ENCODE measurements at places on chromosomes 2 and 18. TPM values are rescaled to one million over a fixed set of nuclear protein-coding genes. Genes with fewer than 3 reads are reported as not detected.

DNA sequence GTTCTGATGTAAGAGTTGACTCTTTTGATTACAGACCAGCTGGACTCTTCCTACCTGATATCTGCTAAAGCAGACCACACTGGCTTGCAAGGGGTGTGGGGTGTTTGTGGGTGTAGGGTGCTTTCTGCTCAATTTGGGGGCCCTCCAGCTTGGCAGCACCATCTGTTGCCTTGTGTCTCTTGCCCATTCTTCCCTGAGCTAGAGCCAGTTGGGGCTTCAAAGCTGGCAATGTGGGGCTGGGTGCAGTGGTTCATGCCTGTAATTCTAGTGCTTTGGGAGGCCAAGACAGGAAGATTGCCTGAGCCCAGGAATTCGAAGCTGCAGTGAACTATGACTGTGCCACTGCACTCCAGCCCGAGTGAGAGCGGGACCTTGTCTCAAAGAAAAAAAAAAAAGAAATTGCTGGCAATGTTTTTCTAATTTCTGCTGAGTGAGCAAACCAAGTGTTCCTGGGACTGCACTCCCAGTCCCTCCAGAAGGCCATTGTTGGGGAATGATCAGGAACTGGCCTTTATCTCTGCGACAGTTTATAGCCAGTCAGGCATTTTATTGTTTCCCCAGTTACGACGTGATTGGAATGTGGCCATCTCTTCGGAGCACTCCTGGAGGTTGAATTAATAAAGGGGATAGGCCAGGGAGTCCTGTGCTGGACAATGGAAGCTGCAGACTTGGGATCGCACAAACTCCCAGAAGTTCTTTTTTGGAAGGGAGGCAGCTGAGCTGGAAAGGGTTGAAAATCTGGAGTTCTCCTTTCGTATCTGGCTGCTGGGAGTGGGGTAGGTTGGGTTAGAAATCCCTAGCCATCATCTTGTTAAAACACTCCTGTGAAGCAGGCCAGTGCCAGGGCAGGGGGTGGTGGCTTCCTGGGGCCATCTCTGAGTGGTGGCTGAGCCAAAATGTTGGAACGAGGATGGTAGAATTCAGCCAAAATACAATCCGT lies 57.2 kb downstream of the LIPG start:
- peak; percentile 55 for DNase-seq

DNA sequence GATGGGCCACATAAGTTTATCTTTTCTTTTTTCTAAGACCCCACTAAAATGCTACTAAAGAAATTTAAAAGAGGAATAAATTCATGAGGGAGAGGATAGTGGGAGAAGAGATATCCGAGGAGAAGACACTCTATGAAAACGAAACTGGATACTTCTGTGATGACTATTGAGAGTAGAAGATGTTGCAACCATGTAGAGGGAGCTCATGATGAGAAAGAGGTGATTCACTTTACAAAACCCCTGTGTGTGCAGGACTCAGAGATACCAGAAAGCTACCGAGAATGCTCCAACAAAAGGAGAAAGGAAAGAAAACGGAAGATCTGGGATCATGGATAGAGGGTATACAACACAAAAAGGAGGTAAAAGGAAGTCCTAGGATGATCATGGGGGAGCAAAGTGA lies 34.9 kb downstream of the SLC38A11 start:
- no peak for DNase-seq

DNA sequence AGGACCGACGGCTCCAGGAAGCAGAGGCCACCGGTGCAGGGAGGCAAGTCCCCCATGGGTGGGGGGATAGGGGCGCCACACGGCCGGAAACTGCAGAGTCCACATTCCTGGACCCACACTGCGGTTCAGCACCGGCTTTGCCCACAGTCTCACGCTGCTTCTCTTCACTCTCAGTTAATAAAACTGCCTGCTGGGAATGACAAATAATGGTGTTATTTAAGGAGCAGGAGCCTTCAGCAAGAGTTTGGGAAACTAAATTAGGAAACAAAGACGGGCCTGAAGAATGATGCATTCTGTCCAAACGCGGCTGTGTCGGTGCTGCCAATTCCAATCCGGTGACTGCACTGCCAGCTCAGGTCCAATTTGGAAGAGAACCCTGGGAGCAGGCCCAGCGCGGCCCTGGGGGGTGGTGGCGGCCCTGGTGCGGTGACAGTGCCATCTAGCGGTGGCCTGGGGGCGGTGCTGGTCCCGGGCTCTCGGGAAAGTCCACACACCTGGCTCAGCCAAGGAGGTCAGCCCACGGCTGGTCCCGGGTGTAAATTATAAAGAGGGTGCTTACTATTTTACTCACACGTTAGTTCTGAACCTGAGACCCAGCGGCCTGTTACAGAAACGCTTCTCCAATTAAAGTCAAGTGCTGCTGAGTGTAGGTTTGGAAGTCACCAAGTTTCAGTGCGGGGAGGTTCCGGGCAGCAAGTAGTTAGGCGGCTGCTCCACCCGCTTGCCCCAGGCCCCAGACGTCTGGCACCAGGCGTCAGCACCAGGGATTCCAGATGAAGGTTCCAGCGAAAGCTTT lies 73.1 kb upstream of the PXDN start:
- peak; percentile 70 for DNase-seq

DNA sequence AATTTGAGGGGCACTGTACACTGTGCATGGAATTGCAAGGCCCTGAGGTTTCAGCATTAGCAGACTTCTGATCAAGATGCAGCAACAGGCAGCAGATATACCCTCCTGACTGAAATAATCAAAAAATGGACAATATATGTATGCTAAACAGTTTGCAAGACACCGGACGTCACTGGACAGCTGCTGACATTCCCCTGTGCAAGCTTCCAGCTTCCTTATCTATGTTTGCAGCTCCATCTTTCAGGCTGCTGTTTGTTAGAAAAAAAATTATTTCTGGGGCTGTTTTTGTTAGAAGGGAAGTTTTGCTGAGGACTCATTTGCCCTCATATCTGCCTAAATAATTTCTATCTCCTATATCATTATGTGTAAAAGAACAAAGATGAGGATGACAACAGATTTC lies 179.5 kb upstream of the BCL2L11 start:
- no peak for DNase-seq

DNA sequence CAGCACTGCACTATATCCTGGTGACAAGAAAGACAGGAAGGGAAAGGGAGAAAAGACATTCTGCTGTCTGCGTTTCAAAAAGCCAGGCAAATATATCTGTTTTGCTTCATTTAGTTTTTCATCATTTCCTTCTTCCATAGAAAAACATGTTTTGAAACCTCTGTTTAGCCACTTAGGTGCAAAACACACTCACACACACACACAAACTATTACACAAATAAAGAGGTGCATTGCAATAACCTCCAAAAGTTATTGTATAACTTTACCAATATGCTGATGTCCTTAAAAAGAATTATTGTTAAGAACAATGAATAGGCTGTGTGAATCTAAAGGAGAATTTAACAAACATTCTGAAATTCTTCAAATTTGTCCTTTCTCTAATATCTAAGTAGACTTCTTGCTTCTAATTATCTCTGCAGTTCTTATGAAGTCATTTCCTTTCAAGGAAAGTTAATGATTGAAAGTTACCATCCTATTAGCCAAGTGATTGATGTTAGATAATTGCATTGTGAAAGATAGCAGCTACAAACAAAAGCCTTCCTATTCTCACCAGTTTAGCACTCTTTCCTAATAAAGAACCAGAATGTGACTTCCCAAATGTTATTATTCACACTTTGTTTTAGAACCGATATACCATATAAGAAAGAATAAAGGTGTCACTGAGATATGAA lies 516.7 kb downstream of the KCNJ3 start:
- no peak for DNase-seq

DNA sequence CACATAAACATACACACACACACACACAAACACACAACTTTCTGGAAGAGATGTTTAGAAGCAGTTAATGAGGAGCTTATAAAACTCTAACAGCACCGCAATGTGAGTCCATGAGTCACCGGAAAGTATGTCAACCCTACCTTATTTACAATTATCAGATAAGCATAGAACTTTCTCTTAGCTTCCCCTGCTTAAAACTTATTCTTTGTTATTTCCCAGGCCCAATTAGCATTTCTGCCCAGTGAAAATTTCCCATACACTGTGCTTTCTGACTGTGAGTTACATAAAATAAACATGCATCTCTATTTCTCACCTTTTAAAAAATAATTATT lies 737.6 kb downstream of the LRP1B start:
- DNase-seq: no peak

DNA sequence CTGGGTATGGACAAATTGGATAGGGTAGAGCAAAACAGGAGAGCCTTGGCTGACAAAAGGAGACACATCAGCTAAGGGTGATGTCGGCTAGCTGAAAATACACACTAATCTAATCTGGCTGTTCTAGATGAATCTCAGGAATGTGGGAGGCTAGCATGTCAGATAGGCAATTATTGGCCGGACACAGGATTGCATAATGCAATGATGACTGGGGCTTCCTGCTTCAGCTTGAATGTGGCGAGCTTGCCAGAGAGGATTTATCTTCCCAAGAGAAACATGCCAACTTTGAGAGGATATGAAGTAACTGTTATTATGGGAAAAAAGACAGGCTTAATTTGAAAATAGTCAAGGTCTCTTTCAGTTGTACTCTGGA lies 102.4 kb downstream of the TRIB2 start:
- DNase-seq: no peak

DNA sequence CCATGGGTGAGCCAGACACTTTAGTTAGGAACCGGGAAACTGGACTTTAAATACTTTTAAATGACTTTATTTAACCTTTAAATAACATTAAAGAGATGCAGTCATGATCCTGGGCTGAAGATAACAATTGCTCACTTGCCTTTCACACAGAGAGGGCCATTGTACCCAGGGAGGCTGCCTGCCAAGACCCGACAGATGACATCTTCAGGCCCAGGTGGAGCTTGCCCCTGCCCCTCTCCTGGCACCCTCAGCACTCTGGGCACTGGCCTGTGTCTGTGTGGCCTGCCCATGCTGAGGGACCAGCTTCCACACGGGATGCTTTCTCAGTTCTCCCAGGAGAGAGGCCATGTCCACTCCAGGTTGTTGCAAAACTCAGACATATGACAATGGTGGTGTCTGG lies 216.4 kb upstream of the MYT1L start:
- no peak for DNase-seq

DNA sequence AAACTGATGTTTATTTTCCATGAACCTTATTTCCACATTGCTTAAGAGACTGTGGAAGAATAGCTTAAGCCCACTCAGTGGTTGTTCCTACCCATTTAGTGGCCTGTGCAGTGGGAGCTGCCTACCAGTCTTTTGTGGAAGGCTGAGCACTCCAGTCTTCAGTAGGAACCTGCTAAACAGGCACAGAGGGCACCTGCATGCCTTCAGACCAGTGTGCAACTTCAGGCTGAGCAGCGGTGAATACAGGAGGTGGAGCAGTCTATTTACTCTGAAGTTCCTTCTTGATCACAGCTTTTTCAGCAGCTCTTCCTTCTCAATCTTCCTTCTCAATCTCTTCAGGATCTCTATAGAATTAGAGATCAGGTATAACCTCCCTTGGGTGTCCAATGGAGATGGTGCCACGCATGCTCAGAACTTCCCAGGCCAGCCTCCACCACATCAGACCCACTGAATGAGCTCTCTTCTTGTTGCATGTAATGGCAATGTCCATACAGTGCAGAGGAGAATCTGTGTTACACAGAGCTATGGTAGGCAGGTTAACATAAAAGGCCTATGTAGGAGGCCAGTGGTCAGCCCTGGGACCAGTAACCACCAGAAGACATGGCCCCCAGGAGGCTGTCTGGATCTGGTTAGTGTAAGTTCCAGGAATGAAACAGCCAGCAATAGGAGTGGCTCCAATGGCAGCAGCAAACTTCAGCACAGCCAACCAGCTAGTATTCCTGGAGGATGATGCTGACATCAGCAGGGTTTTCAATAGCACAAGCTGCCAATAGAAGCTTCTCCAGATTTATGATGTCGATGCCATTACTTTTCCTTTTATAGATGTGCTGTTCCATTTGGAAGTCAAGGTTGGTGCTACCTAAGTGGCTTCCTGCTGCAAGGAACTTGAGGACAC lies 47.9 kb upstream of the MAT2A start:
- DNase-seq: no peak

Gene PKP4
- total RNA-seq: 72.1 TPM

Gene RAX
- total RNA-seq: 78.1 TPM
